ENCODE measurements at places on chromosomes 3 and 15.

DNA sequence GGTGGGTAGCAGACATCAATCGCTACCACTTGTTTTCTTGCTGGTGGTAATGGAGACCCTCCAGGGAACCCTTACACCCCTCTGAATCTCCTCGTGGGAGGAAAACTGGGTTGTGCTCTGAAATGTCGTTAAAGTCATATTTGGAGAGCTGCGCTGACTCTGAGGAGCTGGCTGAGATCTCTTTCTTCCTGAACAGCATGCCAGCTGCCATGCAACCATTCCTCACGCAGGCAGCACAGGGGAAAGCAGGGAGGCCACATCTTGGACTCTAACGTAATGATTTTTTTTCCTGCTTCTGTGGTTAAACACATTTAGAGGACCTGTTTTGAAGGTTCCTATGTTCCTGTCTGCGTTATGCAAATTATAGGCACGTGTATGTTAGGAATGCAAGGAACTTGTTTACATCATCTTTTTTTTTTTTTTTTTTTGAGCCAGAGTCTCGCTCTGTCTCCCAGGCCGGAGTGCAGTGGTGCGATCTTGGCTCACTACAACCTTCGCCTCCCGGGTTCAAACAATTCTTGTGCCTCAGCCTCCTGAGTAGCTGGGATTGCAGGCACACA lies 156.7 kb downstream of the TJP1 start:
- DNase-seq, result no peak

DNA sequence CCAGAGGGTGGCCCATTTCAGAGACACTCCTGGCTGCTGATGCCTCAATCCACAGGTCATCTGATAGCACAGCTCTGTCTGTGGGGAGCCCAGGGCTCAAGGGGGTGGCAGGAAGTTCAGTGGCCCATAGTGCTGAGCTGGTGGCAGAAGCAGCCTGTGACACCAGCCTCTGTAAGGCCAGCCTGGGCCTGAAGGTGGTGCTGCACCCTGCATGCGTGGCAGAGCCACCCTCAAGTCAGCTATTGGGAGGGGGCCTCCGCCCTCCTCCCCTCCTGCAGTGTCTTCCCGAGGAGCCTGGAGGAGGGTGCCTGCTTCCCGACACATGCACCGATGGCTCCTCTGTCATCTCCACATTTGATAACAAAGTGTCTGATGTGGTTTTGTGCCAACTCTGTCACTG lies 3.0 kb downstream of the PLA1A start:
- DNase-seq, result no peak

GRCh38 chr3:188546835-188547670 lies 393.1 kb downstream of the LPP start:
- DNase-seq, result no peak

DNA sequence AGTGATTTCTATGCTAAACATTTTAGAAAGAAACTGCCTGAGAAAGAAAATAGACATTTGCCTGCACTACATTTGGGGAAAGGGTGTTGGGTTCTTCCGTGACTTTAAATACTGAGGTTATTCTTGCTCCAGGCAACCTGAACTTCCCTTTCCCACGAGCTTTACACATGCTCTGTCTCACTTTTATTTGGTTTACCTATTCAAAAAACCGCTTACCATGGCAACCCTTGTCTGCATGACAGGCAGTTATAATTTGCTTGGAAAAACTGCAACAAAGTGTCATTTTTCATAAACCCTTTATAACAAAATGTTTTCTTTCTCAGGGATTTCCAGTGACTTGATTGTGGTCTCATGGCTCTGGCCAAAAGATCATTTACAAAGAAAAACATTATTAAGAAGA lies 416.3 kb upstream of the MEIS2 start:
- DNase-seq, result no peak

GRCh38 chr3:116445990-116446389 lies 703 bp upstream of the LSAMP start:
- no peak for DNase-seq

DNA sequence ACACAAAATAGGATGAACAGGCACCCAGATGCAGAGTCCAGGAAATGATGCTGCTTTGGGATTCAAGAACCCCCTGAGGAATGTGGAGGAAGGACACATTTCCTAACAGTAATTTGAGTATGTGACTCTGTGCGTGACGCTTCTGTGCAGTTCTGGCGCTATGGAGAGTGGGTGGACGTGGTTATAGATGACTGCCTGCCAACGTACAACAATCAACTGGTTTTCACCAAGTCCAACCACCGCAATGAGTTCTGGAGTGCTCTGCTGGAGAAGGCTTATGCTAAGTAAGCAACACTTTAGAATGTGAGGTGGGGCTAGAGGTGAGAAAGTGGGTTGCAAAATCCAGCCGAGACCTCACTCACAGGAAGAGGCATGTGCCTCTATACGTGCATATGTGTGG lies 28.3 kb downstream of the CAPN3 start:
- no peak for DNase-seq

DNA sequence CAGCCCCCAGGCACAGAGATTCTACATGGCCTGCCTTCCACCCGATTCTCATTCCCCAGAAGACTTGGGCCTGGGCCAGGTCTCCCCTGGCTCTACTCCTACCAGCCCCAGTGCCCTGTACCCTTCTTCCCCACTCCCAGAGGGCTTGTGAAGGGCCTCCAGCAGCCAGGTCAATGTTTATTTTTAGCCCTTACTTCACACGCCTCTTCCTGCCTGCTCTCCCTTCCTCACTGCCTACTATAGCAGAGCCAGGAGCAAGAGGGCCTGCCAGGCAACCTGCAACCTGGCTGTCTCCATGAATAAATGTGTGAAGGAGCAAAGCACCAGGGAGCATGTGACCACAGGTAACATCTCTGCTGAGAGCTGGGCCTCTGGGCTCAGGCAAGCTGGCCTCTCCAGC lies 26.4 kb upstream of the APEH start:
- no peak for DNase-seq

- DNase-seq, result no peak
Measured at GRCh38 chr3:66419036-66419435, 81.8 kb downstream of the LRIG1 start.

- DNase-seq, result no peak
Measured at GRCh38 chr3:112456147-112456546, 43.1 kb downstream of the BTLA start.

DNA sequence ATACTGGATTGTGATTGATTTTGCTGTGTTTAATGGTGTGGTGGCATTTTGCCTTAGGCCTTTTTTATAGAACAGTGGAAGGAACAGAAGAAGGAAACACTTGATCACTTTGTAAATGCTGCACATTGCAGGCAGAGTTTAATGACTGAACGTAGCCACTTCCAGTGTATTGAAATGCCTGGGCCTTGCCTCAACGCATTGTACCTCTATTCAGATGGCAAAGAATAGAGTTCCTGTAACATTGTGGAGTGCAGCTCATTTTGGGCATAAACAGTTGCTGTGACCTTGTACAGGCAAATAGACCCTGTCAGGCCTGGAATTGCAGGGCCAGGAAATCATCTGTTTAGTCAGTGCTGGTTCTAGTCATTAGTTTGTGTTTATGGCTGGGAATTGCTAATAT lies 225.0 kb downstream of the EPHA3 start:
- DNase-seq, result no peak

DNA sequence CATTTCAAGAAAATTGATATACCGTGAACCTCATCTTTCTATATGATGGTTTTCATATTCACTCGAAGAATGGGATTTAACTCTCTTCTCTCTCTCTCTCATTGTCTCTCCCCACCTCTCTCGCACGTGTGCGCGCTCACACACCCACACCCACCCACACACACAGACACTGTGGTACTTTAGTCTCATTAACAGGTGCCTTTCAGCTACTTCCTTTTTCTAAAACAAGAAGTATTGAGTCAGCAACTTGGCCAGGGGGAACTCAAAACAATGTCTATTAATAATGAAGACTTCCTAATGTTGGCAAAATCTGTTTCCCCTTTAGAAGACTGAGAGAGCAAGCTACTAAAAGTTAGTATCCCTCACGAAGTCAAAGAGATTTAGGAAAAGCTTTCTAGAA lies 150.7 kb downstream of the TMCO5A start:
- no peak for DNase-seq

DNA sequence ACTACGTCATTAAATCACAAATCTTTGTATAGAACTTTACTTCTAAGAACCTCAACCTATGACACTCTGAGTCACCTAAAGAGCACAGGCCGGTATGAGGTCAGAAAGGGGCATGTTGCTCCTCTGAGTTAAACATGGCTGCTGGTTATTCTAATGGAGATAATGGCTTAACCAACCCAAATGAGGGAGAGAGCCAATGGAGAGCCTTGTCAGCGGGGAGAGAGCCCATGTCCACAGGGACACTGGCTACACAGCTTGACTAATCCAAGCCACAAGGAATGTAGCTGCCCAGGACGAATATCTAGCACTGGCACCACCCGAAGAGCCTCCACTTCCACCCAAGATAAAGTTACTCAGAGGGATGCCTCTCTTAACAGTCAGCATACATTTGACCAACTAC lies 77.0 kb upstream of the STAC start:
- no peak for DNase-seq

DNA sequence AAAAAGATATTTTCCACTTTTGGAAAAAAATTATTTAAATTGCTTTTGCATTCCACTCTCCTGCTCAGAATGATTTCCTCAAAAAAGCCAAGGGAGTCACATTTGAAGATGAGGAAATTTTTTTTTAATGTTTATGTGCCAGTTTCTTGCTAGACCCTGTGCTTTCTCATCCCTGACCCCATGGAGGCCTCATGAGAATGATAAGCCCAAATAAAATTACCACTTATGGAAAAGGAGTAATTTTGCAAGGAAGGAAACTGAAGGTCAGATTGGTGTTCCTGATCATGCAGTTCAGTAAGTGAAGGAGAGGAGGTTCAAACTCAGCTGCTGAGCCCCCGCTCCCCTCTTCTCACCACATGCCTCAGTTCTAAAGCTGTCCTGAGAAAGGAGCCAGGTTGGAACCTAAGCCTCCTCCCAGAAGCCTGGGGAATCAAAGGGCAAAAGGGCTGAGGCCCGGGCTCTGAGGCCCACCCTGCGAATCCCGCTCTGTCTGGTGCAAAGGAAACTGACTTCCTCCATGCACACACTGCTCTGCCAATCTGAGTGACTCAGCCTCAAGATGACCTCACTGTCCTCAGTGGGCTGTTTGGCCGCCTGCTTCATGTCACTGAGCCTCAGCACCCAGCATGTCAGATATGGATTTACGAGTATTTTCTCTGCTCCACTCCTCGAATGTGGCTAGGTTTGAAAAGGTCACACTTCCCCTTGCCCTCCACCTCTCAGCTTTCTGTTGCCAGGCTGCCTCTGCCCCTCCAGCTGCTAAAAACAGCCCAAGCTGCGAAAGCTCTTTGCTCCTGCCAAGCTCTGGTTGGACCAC lies 56.9 kb upstream of the FLNB start:
- DNase-seq, result no peak

- DNase-seq, result no peak
Measured at GRCh38 chr15:57309856-57310760, 66.2 kb upstream of the CGNL1 start.

DNA sequence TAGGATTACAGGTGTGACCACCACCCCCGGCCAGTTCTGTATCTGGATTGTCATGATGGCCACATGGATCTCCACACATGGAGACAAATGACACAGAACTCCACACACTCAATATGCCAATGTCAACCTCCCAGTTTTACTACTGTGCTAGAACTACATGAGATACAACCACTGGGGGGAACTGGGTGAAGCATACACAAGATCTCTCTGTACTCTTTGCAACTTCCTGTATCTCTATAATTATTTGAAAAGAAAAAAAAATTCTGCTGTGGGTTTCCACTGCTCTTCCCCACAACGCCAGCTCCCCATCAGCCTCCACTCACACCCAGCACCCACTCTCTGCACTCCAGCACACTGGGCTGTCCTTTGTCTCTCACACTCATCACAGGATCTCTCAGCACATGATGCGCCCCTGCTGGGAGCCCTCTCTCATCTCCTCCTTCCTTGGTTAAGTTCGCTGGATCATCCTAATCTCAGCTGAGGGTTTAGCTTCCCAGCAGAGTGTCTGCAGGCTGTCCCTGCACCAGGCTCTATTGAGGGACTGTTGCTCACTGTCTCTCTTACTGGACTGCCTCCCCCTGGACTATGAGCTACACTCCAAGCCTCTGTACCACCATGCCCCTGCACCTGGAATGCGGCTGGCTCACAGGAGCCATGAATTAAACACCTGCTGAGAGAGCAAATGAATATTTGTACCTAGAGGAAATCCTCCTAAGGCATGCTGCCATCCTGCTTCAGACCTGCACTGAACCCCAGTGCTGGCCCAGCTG lies 10.7 kb upstream of the RAB43 start:
- DNase-seq, result no peak

DNA sequence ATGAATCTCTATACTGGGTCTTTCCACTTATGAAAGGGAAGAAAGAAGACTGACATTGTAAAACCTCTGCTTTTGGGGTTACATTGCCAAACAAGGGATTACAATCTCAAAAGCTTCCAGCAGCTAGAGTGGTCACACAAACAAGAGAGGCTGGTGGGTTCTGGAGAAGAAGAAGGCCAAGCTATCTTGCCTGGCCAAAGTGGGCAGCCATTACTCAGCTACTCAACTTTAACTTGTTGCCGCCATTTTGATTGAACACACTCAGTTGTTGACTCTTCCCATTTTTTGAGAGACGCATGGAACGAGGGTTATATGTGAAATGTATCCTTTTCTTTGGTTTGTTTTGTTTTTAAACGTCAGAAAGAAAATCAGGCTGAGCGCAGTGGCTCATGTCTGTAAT lies 50.9 kb downstream of the BHLHE40 start:
- DNase-seq, result no peak

DNA sequence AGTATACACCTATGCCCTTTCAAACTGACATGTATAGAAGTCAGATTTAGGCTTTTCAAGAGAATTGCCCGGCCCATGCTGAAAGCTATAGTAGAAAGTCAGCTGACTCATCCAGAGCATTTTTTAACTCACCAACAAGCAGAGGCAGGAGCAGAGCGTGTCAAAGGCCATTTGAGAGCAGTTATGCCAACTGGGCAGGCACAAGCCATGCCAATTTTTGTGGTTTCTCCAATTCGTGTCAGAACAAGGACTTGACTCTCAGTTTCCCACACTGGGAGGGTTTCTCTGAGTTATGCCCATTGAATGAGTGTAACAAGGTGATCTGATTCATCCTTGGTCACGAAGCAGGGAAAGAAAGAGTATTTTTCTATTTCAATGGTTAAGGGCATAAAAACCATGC lies 403.3 kb upstream of the THBS1 start:
- DNase-seq, result no peak

DNA sequence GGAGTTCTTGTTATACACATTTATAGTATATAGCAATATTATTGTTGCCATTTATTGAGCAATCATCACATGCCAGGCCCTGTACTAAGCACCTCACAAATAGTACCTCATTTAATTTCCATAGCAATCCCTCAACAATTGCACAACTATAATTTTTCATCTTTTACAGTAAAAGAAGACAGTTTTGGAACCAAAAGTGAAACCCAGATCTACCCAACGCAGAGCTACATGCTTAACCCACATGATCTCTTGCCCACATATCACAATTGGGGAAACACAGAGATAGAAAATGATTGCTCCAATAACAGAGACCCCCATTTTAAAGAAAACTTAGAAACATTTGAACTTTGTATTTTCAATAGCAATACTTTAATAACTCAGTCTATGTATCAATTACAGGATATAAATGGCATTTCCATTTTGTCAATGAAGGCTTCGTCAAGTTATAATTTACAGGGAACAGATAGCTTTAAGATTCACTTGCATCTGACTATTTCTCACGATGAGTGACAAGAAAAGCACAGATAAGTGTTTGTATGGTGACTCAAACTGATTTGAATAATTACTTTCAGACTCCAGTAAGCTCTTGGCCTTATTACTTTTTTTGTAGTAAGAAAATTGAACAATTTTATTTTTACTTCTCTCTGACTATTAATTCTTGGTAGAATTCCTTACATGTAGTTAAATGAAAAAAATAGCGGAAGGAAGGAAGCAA lies 38.7 kb upstream of the CCDC50 start:
- no peak for DNase-seq

GRCh38 chr15:29938361-29939335 lies 116.4 kb upstream of the TJP1 start:
- DNase-seq, result no peak
